Activated CD8-positive, alpha-beta T cell treated with anti-CD3 and anti-CD28 coated beads, Interleukin-2, amount 10 ng/mL, durations not matched to agents 7 days and 5 days (primary cell): ENCODE measurements at places on chromosomes 16 and 17.

DNA sequence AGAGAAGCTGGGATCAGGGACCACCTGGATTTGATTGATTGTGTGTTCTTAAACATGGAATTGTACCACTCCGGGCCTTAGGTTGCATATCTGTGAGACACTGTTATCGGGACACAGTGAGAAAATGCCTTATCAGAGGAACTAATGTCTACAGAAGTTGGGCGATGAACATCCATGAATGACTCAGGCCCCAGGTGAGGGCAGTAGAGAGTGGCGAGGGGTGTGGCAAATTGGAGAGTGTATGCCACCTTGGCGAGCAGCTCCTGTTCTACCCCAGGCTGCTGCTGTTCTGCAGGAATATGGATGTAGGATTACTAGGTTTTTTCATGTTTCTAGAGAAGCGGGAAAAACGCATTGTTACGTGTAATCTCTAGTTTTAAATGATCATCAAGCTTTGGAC lies 38.8 kb downstream of the CLEC16A start:
- DNase-seq, result no peak

GRCh38 chr17:77184474-77184873 lies 43.7 kb downstream of the SEC14L1 start:
- no peak for DNase-seq

DNA sequence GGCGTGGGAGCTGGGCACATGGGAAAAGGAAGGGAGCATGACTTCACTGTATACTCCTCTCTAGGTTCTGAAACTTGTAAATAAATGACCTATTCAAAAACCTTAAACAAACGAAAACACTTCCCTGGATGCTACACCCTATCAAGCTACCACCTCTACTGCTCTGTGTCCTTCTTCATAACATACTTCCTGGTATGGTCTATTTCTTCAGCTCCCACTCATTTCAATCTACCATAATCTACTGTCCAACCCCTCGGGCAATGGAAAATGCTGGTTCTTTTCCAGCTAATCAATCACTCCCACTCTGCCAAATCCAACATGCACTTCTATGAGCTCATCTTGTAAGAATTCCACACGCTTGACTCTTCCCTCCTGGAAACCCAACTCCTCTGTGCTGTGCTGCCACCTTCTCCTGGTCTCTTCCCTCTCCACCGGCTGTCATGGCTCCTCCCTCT lies 42.4 kb downstream of the AMFR start:
- no peak for DNase-seq

DNA sequence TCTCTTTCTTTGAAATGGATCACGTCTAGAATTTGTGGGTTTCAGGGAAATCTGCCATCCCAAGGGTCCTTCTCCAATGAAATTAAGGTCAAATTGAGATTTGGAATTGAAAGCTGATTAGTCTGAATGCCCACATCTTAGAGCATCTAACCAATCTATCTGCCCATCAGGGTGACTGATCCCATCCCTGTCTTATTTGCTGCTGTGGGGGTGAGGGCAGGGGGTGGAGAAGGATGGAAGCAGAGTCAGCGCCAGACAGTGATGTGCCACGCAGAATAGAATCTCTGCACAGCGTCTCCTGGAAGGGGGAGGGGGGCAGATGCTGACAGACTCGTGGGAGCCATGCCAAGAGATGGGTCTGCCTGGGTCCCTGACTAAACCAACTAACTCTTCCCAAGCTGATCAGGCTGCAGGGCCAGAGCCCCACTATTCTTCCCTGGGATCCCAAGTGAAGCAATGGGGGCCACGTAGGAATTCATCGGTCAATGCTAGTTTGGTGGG lies 32.1 kb downstream of the CDK5RAP3 start:
- no peak for DNase-seq

- peak; percentile 81 for DNase-seq
Observed at GRCh38 chr16:58020628-58021521, 4.7 kb upstream of the MMP15 start.

DNA sequence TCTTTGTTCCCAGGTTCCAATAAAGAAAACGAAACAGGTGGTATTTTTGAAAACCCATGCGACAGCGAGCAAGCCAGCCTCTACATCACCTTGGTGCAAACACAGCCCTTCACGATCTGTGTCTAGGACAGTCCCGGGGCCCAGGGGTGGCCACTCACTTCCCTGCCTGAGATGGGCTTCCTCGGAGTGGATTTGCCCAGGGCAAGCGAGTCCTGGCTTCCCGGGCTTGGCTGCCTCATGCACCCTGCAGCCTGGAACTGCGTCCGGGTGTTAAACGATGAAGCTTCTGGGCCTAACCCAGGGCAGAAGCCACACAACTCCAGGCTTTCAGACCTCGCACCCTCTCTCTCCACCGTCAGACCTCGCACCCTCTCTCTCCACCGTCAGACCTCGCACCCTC lies 66.0 kb downstream of the RPH3AL start:
- DNase-seq, result no peak

- DNase-seq, result no peak
Observed at GRCh38 chr17:18161207-18162145, 22.2 kb upstream of the ALKBH5 start.

GRCh38 chr17:27461192-27461859 lies 5.1 kb downstream of the KSR1 start:
- DNase-seq, result no peak

DNA sequence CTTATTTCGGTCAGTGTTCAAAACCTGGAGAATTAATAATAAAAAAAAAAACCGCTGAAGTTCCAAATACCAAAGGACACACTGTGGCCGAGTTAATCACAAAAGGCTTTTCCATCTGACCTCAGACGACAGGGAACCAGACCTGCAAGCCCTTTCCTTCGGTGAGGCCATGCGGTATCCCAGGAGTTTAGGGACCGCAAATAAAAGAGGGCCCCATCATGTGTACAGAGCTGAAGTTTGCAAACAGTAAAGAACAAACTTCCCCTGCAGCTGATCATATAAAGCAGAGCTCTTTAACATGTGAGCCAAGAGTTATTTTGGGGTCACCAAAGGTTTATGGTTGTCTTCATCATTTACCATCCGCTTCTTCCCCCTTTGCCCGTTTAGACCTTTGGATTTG lies 33.0 kb upstream of the FOXJ1 start:
- no peak for DNase-seq

- no peak for DNase-seq
Observed at GRCh38 chr17:28018439-28019070, 23.9 kb upstream of the NLK start.

DNA sequence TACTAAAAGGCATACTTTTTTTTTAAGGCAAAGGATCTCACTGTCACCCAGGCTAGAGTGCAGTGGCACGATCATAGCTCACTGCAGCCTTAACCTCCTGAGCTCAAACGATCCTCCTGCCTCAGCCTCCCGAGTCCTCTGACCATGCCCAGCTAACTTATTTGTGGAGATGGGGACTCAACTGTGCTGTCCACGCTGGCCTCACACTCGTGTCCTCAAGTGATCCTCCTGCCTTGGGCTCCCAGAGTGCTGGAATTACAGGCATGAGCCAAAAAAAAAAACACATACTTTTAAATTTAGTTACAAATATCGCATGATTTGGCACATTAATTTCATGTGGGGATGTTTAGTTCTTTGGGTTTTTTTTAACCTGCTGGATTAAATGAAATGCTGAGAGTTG lies 207.7 kb upstream of the CHMP6 start:
- DNase-seq, result no peak

- DNase-seq, result no peak
Observed at GRCh38 chr17:59746849-59747445, 39.5 kb downstream of the VMP1 start.

- DNase-seq, result no peak
Observed at GRCh38 chr17:80422981-80423380, 8.0 kb downstream of the ENDOV start.

- DNase-seq, result no peak
Observed at GRCh38 chr16:50673496-50674275, 7.4 kb downstream of the SNX20 start.

DNA sequence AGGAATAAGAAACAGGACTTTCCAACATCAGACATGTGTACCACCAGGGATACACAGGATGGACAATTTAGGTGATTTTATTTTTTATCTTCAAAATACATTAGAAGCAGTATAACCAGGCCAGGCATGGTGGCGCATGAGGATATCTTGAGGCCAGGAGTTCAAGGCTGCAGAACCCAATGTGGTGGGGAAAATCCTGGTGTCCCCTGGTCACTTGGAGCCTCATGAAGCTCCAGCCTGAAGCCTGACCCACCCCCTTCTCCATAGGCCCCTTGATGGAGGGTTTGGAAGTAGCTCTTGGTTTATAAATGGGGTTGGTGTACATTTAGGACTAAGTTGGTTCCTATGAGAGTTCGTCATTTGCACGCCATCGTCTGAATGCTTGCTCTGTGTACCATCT lies 88.6 kb downstream of the MYH11 start:
- DNase-seq, result no peak
